Endodermal cell (in vitro differentiated cells): ENCODE measurements at places on chromosomes 11 and 22. TPM values are rescaled to one million over a fixed set of nuclear protein-coding genes. Genes with fewer than 3 reads are reported as not detected.

DNA sequence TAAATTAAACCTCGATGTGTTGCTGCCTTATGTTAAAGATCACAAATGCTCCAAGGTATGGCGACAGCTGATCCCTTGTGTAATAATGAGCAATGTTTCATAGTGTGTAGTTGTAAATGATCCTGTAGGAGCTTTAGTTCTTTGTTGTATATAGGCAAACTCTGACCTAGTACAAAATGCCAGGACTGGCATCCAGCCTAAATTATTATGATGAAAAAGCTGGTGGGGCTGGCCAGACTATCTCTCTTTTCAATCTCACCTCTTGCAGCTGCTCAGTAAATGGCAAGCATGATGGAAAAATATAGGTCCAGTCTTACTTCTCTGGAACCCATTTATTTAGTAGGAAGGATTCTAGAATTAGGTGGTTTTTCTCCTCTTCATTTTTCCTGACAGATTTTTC, 345.1 kb upstream of the C11orf87 start:
- no peaks in the 10 kb centered on the region for H3K4me1 ChIP-seq
- no peak overlapping the region for H3K4me3 ChIP-seq
- no peak overlapping the region for H3K27ac ChIP-seq
- no peaks in the 10 kb centered on the region for H3K27me3 ChIP-seq

GRCh38 chr11:20060647-20061205, 99.5 kb downstream of the DBX1 start:
- H3K36me3 ChIP-seq, result peaks cover 10% of the 10 kb centered on the region
- no peak overlapping the region for H3K4me3 ChIP-seq
- H3K27me3 ChIP-seq, result no peaks in the 10 kb centered on the region
- H3K4me1 ChIP-seq, result no peaks in the 10 kb centered on the region

Gene GCAT
- 22.8 to 26.2 TPM (median 23.0 TPM) in 3 replicates for total RNA-seq

Gene ISX
- 0.13 to 0.15 TPM in 2 of 3 replicates, not detected in the other for total RNA-seq

GRCh38 chr11:12696911-12697581, 22.8 kb downstream of the TEAD1 start:
- no peak overlapping the region for H3K27ac ChIP-seq
- no peaks in the 10 kb centered on the region for H3K27me3 ChIP-seq
- H3K36me3 ChIP-seq, result peaks cover 10% of the 10 kb centered on the region
- DNase-seq, result peak; percentile 50

GRCh38 chr22:20524004-20524481, 16.6 kb downstream of the MED15 start:
- no peaks in the 10 kb centered on the region for H3K27me3 ChIP-seq
- peaks cover 56% of the 10 kb centered on the region for H3K36me3 ChIP-seq
- no peak for DNase-seq
- no peak overlapping the region for H3K27ac ChIP-seq

Gene SAA4
- total RNA-seq, result not detected in 2 replicates

GRCh38 chr11:61293867-61294716, 1.0 kb downstream of the VWCE start:
- DNase-seq, result peak; percentile 74
- no peak overlapping the region for H3K27ac ChIP-seq
- H3K4me1 ChIP-seq, result no peaks in the 10 kb centered on the region
- H3K27me3 ChIP-seq, result peaks cover 15% of the 10 kb centered on the region

GRCh38 chr11:132639986-132640385, 892.3 kb downstream of the OPCML start:
- no peak overlapping the region for H3K27ac ChIP-seq
- no peak for DNase-seq
- H3K4me3 ChIP-seq, result no peak overlapping the region
- peaks cover 11% of the 10 kb centered on the region for H3K4me1 ChIP-seq
- H3K27me3 ChIP-seq, result no peaks in the 10 kb centered on the region

- H3K4me3 ChIP-seq, result no peak overlapping the region
- H3K27ac ChIP-seq, result no peak overlapping the region
- no peaks in the 10 kb centered on the region for H3K4me1 ChIP-seq
- no peaks in the 10 kb centered on the region for H3K27me3 ChIP-seq
- H3K36me3 ChIP-seq, result no peaks in the 10 kb centered on the region
Observed at GRCh38 chr22:47328550-47329243, 566.2 kb downstream of the TBC1D22A start.

Gene SHISAL1
- 0.93 and 0.95 TPM in 2 replicates for total RNA-seq

Gene CLTCL1
- total RNA-seq, result 14.0 to 15.3 TPM (median 14.4 TPM) in 3 replicates

Gene AKIP1
- total RNA-seq, result 21.0 and 24.2 TPM in 2 replicates
